Activated T-cell treated with anti-CD3 and anti-CD28 coated beads, Interleukin-2, amount 50 U/mL, for 48 hours (primary cell): ENCODE measurements at places on chromosomes 7 and 10.

GRCh38 chr7:760006-760405, 32.9 kb upstream of the PRKAR1B start:
- DNase-seq, result no peak

GRCh38 chr7:15158141-15158810, 255.7 kb upstream of the DGKB start:
- DNase-seq, result no peak

DNA sequence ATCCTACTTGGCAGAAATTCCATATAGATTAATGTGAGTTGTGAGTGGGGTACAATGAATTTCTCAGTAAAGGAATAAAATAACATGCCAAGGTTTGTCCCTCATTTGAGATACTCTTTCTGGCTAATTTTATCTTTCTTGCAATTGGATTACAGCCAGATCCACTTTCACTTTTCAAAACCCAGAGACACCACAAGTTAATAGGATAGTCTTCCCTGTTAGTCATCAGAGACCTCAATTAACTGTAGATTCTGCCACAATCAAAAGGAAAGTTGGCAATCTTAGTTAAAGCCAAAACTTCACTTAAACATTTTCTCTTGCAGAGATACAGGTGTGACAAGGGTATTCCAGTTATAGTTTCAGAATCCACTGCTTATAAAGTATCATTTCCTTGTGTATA, 91.4 kb upstream of the PHYHIPL start:
- no peak for DNase-seq

DNA sequence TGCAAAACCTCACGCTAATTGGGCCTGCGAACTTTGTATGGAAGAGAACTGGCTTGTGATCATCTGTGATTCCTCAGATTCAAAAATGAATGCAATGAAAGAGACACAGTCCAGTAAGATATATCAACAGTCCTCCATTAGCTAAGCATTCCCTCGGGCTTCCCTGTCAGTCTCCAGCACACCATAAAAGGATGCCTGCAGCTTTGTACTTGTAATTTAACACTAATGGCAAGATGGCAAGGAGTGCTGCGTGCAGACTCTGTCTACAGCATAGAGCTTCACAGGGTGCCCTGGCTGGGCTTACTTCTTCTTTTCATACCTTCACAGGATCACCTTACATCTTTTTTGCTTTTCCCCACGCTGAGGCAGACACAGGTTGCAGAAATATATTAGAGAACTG, 200.0 kb downstream of the GFRA1 start:
- DNase-seq, result no peak

- DNase-seq, result no peak
Measured at GRCh38 chr10:102246261-102246660, 929 bp downstream of the GBF1 start.

DNA sequence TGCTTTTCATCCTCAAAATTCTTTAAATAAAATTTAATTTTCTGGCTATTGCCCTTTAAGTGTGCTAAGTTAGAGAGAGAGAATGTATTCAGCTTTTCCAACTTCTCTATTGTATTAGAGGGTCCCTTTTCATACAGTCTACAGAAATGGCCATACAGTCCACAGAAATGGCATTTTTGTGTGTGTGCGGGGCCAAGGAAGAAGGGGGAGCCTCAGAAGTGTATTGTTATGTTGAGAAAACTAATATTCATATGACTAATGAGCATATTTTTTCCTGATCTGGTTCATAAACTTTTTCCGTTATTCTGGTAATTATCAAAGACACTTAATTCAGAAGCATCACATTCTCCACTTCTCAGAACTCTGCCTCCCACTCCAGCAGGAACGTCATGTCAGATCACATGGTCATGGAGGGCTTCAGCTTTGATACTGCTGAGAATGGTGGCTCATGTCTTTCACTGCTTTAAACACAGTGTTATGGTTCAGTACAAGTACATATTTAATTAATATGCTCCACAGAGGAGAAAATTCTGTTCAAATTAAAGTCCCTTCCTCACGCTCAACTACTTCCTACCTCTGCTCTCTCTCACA, 37.1 kb downstream of the ELMO1 start:
- DNase-seq, result peak; percentile 40

DNA sequence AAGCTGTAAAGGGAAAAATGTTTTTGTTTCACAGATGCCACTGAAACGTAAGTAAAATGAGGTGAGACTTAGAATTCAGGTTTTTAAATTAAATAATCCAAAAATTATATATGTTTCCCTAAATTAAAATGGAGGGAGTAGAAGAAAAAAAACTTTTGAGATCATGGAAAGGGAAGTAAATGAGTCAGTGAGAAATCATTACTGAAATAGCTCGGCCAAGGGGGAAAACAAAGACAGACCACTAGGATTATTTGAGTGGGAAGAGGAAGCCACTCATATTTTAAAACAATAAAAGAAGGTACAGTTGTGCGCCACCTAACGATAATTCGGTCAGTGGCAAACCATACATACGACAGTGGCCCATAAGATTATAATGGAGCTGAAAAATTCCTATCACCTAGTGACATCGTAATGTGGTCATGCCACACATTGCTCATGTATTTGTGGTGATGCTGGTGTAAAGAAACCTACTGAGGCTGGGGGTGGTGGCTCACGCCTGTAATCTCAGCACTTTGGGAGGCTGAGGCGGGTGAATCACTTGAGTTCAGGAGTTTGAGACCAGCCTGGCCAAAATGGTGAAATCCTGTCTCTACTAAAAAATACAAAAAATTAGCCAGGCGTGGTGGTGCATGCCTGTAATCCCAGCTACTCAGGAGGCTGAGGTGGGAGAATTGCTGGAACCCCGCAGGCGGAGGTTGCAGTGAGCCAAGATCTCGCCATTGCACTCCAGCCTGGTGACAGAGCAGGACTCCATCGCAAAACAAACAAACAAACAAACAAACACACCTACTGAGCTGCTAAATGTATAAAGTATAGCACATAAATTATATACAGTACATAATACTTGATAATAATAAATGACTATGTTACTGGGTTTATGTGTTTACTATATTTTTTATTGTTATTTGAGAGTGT, 64.7 kb downstream of the MKX start:
- peak; percentile 20 for DNase-seq

- DNase-seq, result no peak
Measured at GRCh38 chr7:85135977-85136376, 50.9 kb downstream of the SEMA3D start.

DNA sequence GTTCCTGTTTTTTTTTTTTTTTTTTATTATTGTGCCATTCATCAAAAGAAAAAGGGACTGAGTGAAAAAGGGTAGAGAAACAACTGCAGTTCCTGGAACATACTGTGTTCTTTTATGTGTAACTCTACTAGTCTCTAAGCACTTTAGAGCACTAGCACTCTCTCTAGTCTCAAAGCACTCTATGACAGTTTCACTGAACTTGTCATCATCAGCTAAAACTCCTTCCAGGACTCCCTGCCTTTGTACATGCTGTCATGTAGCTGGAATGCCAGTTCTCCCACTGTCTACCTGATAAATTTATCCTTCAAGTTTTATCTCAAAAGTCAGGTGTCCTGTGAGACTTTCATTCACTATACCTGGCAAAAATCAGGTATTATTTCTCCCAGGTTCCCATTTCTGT, 146.1 kb downstream of the RNF133 start:
- DNase-seq, result no peak

DNA sequence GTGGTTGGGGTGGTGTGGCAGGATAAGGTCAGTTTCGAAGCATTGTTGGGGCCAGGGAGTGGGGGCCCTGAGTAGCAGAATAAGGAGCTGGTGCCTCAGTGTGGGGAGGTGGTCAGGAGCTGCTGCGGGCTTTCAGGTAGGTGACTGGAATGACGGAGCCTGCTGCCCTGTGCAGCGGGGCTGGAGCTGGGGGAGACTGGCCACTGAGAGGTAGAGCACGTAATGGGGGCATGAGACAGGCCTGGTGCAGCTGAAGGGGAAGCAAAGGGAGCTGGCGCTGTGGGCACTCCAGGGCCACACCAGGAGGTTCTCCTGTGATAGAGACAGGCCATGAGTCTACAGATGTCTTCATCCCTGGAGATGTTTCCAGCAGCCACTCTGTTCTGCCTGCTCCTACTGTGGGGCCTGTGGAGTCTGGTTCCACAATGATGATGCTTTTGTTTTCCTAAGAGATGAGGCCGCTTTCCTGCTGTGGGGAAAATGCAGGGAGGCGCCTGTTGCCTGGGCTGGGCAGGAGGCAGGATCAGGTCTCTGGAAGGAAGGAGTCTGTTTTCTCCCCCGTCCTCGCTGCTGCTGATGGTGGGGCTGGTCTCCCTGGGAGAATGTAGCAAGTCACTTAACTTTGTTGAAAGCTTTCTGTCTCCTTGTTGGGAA, 31.1 kb downstream of the NUB1 start:
- no peak for DNase-seq

DNA sequence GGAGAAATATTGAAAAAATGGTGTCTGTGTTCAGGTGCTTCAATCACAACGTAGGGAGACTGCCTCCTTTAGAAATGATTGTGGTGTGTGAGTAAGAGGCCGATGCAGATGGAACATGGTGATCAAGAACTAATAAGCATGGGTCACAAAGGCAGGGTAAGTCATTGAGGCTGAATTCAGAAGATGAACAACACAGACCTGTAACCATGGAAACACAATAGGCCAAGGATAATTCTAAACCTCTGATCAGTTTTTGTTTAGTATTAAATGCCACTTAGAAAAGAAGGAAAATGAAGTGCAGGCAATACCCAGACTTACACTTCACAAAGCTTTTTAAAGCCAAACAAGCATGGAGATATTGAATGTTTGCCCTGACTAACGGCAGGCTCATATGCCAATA, 32.8 kb upstream of the TAS2R16 start:
- no peak for DNase-seq

GRCh38 chr7:27119412-27119911, 11.1 kb downstream of the HOXA4 start:
- no peak for DNase-seq

DNA sequence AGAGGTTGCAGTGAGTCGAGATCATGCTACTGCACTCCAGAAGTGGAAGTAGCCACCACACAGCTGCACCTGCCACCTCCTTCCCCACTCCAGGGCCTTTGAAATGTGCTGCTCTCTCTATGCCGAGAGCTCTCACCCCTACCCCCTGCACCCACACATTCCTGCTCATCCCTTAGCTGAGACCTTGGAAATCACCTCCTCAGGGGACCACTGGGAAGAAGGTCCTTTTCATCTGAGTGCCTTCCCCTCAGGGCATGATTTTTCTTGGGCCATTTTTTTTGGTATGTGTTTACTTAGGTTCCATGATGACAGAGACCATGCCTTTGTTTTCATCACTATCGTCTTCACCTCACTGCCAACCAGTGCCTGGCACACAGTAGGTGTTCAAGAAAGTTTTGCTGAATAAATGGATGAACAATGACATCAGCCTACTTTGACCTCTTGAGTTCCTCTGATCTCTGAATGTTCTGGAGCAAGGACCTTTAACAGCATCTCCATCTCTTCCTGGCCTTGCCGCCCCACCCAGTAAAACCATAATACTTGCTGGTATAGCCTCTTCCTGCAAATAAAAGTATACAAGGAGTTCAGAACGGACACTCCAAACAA, 166.6 kb upstream of the KLF14 start:
- DNase-seq, result peak; percentile 30

- DNase-seq, result peak; percentile 77
Measured at GRCh38 chr7:2680792-2681490, 7.1 kb upstream of the AMZ1 start.

GRCh38 chr7:29202651-29203069, 8.1 kb downstream of the CHN2 start:
- DNase-seq, result no peak

DNA sequence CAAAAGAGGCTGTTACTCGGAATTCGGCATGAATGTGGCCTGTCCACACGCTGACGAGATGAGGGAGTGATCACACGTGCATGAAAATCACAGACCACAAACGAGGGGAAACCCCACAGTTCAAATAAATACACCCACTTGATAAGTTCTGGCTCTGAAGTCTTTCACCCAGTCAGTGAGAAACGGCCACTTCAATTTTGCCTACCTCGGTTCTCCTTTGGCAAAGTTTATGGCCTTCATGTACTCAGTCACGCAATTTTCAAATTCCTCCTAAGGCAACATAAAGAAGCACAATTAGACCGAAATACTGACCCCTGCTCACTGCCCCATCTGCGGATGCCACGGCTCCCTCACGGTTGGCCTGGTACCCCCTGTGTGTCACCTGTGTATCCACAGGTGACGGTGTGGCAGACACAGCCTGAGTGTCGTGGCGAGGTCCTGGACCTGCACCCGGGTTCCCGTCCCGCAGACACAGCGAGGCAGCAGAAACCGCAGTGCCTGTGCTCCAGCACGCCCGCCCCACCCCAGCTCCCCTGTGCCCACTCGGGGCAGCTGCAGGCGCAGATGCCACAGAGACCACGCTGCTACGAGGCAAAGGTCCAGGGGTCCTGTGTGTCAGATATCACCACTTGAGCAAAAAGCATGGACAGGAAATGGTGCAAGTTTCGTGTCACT, 1.4 kb downstream of the CFAP46 start:
- DNase-seq, result no peak

GRCh38 chr7:106493041-106493731, 167.8 kb downstream of the CCDC71L start:
- no peak for DNase-seq

GRCh38 chr7:137704723-137705122, 142.1 kb downstream of the DGKI start:
- DNase-seq, result no peak

DNA sequence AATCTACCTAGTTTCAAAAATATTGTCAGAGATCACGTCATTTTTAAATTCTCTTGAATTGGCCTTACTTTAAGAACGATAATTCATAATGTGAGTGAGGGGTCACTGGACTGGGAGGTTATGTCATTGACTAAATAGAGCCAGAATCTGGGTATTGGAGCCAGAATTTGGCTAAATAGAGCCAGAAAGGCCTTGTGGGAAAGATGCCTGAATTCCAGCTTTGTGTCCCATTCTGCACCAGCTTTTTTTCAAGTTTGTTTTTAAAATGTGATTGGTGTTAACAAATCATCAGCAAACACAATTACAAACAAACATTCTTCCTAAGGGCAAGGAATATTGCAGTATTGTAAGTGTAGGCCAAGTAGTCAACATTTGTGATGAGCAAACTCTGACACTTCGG, 233.2 kb upstream of the PRKCQ start:
- DNase-seq, result no peak

DNA sequence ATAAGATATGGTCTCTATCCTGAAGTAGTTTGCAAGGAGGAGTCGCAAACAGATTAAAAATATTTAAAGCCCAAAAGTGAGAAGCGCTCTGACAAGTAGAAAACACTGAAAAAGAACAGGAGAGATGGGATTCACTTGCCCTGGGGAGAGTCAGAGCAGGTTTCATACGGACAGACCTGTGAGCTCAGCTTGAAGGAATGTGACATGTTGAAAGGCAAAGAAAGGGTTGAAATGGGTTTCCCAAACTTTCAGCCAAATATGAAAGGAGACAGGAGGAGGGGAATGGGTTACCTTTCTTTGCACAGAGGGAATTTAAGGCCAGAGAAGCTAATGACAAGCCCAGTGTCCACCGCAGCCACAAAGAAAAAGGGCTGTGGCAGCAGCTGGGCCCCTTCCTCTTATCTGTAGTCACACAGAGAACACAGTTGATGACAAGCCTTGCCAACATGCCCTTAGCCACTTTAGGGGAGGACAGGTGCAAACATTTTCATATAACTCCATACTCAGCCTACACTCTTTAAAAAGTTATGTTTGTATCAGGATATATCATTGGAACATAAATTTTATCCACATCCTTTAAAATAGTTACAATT, 14.9 kb downstream of the HOXA1 start:
- no peak for DNase-seq

DNA sequence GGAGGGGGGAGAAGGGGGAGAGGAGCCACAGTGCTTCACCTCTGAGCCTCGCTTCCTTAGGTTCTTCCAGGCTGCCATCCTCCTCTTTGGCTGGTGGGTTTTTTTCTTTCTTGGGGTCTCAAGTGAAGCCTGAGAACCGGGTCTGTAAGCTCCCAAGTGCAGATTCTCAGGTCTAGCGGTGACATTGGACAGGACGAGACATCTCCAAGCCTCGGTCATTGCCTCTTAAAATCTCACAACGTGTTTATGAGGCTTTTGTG, 817 bp upstream of the IL15RA start:
- no peak for DNase-seq
